HuH-7 (cell line): ENCODE measurements at places on chromosomes 5 and 9.

DNA sequence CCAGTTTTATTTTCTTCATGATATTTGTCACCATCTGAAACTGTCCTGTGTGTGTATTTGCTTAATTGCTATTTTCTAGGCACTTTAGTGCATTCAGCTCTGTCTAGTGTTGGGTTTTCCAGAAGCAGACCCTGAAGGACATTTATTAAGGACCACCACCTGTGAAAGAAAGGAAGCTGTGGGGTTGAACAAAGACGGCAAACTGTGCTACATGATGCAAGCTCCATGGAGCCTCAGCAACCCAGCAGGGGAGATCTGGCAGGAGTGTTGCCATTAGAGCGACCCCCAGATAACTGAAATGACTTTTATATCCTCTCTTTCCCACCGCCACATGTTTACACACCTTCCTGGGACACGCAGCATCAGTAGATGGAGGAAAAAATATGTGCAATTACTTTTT, 125.5 kb downstream of the GABRB2 start:
- no peak for DNase-seq

DNA sequence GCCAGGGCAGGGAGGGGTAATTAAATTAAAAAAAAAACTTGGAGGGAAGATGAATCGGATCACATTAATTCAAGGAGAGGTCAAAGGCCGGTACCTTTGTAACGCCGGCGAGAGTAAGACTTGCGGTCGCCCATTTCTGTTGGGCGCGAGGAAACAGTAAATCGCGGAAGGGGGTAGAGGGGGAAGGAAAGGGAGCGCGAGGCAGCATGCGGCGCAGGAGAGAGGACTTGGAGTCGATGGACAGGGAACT, 324 bp upstream of the RGMB start:
- DNase-seq = no peak

- no peak for DNase-seq
Measured at GRCh38 chr5:66010476-66010875, 84.1 kb downstream of the ERBIN start.

GRCh38 chr5:178581621-178582020, 8.6 kb downstream of the COL23A1 start:
- DNase-seq = no peak

- DNase-seq = no peak
Measured at GRCh38 chr9:126411948-126412284, 85.3 kb downstream of the MVB12B start.

DNA sequence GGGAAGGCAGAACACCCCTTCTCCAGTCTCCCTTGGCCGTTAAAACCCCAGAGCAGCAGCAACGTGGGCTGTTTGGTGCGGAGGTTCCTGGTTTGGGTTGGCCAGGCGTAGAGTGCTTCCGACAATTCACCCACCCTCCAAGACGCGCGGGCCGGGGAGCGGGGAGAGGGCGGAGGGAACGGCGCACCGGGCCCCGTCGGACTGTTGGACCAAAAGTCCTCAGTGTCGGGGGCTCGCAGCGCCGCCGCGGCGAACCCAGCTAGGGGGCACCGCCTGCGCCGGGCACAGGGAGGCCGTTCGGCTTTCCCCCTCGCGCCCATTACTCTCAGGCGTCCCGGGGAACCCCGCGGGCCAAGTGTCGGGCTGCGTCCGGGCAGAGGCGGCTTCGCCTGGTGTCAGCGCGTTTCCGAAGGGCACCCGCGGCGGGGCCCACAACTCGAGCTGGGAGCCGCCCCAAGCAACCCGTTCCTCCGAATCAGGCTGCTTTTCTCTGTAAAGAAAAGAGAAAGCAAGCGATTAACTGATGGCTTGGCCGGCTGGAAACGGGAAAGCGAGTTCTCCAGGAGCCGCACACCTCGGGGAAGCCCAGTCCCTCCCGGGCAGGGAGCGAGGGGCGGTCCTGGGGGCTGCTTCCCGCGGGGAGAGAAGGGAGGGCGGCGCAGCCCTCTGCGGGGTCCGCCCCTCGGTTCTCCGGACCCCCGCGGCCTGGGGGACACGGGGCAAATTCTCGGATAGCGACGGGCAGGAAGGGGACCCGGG, 145.5 kb downstream of the ERCC6L2 start:
- peak; percentile 59 for DNase-seq

DNA sequence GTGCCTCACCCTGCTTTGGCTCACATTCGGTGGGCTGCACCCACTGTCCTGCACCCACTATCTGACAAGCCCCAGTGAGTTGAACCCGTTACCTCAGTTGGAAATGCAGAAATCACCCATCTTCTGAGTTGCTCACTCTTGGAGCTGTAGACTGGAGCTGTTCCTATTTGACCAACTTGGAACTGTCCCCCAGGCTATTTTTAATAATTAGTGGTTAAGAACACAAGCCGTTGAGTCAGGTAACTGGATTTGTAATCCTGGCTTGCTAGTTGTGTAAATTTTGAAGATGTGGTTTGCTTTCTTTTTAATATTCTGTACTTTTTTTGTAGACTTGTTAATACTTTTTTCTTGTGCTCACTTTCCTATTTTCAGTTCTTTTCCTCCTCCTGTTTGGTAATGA, 81.2 kb downstream of the CNTLN start:
- no peak for DNase-seq

DNA sequence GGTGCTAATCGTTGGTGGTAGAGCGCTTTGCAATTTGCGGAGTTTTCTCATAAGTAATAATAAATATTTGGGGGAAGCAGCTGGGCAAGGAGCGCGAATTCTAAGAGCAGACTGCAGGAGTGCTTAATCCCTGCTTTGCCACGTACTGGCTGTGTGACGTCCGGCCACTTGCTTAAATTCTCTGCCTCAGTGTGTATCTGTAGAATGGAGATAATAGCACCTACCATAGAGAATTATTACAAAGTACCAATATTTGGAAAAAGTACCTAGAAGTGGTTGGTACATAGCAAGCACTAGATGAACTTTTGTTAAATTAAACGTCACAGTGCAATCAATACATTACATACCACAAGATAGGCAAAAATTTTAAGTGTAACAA, 598 bp upstream of the TMED7 start:
- DNase-seq = peak; percentile 26

- DNase-seq = no peak
Measured at GRCh38 chr5:30050056-30050815, 1143.2 kb upstream of the CDH6 start.

- DNase-seq = no peak
Measured at GRCh38 chr9:135215571-135216161, 128.2 kb downstream of the OLFM1 start.

GRCh38 chr5:26940994-26941393, 97.4 kb downstream of the CDH9 start:
- no peak for DNase-seq

DNA sequence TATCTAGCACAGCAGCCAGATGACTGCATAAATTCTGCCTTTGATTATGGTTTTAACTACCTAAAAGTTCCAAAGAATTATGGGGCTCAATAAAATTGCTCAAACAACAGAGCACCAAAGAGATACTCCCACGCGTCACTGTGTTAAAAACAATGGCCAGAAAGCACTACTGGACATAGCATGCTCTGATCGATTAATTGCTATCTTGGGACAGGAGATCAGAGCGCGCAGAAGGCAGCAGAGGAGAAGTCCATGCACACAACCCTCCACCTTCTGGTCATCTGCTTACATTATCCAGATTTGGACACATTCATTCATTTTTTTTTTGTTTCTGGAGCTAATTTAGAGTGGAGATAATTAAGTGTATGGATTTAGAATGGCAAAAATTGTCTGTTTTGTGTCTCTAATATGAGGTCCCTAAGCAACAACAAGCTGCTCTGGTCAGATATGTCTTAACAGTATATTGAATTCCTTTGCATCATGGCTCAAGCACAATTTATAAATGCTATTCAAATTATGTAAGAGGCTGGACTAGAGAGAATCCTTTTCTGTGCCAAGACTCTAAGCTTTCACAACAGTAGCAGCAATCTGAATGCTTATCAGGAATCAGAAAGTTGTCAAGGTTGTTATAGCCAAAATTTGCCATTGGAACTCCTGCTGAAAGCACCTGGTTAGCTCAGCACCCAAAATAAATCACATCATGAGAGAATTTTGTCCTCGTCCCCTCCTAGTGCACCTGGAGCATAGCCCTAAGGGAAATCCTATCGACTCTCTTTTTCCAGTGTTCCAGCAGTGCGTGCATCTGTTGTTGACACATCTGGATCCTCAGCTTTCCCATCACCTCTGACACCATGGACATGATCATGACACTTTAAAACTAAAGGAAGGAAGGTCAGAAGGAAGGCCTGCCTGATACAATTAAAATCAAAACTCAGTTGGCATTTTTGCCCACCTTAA, 98.6 kb upstream of the HMHB1 start:
- DNase-seq = no peak

- DNase-seq = no peak
Measured at GRCh38 chr5:136164226-136164625, 28.7 kb downstream of the SMIM32 start.

DNA sequence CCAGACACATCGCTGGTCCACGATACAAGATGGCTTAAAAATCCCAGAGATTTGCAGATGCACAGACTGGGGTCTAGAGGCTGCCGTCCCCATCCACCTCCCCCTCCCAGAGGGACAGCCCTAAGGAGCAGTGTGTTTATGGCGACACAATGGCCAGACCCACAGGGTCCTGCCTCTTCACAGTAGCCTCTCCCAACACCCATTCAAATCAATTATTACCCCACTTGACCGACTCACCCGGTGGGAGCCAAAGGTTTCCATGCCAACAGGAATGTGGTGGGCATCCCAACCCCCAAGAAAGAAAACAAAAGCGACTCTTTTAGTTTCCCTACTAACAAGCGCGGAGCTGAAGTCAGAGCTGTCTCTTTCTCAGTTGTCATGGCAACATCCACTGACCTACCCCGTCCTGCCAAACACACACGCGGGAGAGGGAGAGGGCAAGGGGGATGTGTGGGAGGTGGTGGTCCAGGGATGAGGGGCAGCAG, 209.0 kb downstream of the TTLL11 start:
- DNase-seq = no peak

DNA sequence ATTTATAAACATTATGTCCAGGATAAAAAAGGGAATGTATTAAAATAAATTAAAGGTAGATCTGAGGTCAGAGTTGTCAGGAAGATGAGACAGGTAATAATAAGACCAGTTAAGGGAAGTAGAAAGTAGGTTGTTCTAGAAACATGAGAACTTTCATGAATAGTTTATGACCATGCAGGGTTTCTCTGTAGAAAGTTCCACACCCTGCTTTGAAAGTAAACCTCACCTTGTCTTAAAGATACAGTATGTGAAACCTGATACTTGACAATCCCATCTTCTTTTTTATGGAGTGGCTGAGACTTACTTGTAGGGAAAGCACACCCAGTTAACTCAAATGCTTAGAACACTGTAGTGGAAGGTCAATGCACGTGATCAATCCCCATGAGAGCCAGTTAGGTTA, 260.6 kb upstream of the ZNF462 start:
- DNase-seq = no peak
